ENCODE measurements at places on chromosomes 7 and 10.

- no peak for DNase-seq
Measured at GRCh38 chr10:59799421-59799820, 46.2 kb upstream of the MRLN start.

DNA sequence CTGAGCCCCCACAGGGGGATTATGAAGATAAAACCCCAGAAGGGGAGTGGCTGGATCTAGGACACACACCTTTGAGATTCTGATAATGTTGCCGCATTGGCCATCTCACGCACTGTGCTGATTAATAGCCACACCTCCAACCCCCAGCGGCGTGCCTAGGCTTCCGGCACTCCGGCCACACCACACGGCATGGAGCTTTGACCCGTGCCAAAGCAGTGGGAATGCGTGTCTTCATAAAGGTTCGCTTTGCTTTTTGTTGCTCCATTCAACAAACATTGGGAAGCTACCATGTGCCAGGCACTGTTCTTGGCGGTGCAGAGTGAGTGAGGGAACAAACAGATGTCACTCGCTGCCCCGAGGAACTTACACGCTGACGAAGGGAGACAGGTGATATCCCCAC lies 117.6 kb downstream of the TCERG1L start:
- no peak for DNase-seq

DNA sequence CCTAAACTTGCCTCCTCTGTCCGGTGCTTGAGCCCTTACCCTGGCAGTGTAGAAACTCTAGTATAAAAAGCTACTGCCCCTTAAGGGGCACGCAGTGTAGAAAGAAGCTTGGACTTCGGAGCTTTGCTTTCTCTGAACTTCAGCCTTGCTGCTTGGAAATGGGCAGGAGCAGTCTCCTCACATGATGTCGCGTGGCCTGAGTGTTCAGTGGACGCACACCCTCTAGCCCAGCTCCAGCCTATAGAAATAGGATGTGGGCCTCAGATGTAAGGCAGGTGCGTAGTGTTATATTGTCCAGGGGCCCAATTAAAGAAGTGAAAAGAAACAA lies 98.2 kb upstream of the PCBD1 start:
- DNase-seq = no peak

DNA sequence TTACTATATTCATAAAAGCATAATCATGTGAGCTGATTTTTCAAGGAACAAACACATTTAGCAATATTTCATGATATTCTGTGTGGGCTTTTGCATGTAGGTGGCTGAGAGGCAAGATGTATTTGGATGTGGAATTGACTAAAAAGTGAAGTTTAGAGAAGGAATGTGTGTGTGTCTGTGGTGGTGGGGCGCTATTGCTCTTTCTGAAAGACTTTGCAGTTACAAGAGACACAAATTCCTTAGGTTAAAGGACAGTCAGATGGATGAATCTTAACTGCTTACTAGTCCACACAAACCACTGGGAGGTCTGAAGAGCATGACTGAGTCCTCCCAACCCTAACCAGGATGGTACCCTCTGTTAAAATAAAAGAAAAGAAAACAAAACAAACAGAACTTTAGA lies 200.1 kb downstream of the SDHAF3 start:
- DNase-seq = no peak

GRCh38 chr7:135942614-135943013 lies 34.5 kb downstream of the MTPN start:
- DNase-seq = no peak

DNA sequence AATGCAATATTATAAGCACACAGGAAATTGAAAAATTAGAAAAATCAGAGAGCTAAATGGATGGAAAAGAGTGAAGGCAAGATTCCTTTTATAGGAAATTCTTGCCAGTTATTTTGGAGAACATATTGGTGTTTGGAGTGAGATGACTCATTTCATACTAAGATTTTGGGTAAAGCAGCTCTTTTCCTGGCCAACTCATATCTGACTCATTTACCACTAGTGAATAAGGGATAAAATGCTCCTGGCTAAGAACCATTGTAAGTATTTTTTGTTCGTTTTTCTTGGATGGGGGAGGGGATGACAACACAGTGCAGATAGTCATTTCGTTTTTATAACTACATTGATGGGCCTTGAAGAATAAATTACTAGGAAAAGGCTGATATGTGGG lies 139.3 kb downstream of the TWIST1 start:
- no peak for DNase-seq

DNA sequence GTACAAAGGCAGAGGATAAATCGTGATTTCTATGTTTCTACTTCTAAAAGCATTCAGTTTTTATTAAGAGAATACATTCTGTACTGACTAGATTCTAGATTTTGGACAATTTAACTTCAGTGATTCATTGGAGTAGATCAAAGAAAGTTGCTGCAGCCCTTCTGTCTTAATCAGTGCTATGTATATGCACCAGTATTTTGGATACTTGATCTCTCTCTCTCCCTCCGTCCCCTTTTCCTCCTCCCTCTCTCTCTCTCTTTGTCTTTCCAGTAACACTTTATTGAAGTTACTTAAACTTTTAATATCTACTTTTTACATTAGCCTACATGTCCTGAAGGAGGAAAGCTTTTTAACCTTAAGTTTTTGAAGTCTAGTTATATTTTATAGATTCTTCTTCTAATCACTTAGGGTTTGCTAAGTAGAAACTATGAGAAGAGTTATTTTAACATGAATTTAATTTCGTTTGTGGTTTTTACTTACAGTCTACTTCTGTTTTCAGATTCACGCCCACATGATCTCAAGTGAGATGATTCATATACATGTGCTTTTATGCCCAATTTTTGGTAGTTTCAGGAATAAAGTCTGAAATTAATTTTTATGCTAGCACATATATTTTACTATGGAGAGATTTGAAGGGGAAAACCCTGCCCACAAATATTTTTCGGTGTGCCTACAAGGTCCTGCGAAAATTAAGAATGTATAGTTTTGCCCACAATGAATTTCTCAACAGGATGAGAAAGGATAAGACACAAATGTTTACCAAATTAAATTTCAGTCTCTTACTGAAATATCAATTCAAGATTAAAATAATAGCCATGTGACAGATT lies 9.1 kb downstream of the MDFIC start:
- no peak for DNase-seq

DNA sequence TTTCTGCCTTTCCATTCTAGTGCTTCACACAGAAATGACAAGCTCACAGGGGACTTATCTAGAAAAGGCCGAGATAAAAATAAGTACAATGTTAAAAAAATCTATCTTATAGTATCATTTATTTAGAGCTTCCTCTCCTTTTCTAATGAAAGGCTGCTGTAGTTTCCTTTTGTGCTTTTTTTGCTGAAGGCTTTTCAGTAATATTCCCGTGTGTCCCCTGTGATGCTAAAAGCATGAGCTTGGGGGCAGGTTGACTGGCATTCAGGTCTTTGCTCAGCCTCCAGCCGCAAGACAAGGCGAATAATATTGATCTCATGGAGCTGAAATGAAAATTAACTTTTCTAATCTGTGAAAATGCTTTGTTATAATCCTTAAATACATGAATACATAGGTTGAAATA lies 143.0 kb downstream of the ST7 start:
- no peak for DNase-seq

GRCh38 chr7:74684921-74685320 lies 27.4 kb downstream of the GTF2I start:
- DNase-seq = no peak

GRCh38 chr10:69449841-69450240 lies 1.4 kb upstream of the TSPAN15 start:
- peak; percentile 68 for DNase-seq

DNA sequence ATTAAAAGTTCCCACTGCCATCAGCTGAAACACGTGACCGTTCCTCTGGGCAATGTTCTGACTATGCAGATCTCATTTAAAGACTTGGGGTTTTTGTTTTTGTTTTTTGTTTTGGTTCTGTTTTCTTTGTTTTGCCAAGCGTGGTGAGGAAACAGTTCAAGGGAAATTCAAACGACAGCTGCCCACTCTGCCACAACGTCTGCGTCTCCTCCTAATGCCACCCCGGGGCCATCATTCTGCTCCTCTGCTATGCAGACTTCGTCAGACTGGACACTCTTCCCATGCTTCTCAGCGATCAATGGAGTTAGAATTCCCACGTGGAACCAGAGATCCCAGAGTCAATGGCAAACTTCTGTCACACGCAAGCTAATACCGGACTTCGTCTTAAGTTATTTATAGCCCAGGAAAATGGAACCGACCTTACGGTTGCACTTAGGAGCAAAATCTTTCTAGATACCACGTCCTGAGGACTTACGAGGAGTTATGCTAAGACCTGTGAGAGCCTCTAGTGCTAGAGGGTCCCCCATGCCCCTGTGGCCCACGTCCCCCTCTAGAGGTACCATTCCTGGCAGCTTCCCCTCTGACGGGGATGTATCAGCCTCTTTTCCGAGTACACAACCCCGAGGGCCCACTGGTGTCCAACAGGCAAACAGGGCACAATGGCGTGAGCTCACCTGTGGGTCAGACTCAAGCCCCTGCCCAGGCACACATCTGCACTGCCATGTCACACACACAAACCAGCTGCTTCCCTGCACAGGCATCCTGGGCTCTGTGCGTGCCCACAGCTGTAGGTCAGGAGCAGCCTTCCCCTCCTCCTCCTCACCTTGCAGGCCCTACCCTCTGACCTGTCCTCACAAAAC lies 24.4 kb downstream of the EBF3 start:
- no peak for DNase-seq

DNA sequence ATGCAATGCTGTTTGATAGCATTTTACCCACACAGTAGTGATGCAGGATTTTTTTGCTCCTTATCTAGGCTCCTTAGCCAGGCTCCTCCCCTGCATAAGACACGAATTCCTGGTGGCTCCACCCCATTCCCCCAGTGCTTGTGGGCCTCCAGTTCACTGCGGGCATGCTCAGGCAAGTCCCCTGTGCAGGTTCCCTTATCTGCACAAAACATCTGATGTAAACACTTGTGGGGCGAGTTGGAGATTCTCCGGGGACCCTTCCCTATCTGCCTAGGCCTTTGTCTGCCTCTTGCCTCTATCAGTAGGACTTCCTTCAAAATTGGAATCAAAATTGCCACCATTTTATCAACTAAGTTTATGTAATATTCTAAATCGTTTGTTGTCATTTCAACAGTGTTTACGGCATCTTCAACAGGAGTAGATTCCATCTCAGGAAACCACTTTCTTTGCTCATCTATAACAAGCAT lies 5.4 kb upstream of the STK17A start:
- no peak for DNase-seq
